ENCODE measurements at places on chromosomes 6 and 20. TPM values are rescaled to one million over a fixed set of nuclear protein-coding genes. Genes with fewer than 3 reads are reported as not detected.

KCNK16 gene
- not detected for polyA plus RNA-seq

- H3K27ac ChIP-seq = no peak overlapping the region
- no peaks in the 10 kb centered on the region for H3K36me3 ChIP-seq
- no peak overlapping the region for H3K4me3 ChIP-seq
- no peak for DNase-seq
- peaks cover 69% of the 10 kb centered on the region for H3K27me3 ChIP-seq
Observed at GRCh38 chr6:11040134-11040533, 4.0 kb downstream of the ELOVL2 start.

GRCh38 chr6:55040102-55040848 is 134.0 kb upstream of the HCRTR2 start:
- H3K27ac ChIP-seq = no peak overlapping the region
- no peak overlapping the region for H3K4me3 ChIP-seq
- no peak for DNase-seq
- H3K36me3 ChIP-seq = no peaks in the 10 kb centered on the region

- no peaks in the 10 kb centered on the region for H3K4me1 ChIP-seq
- no peak overlapping the region for H3K4me3 ChIP-seq
- DNase-seq = no peak
- H3K27me3 ChIP-seq = no peaks in the 10 kb centered on the region
- H3K27ac ChIP-seq = no peak overlapping the region
Observed at GRCh38 chr20:60953321-60953720, 298.7 kb upstream of the CDH4 start.

KAT14 gene
- 6.9 TPM for polyA plus RNA-seq
